Activated CD8-positive, alpha-beta memory T cell treated with anti-CD3 and anti-CD28 coated beads for 48 hours (primary cell): ENCODE measurements at places on chromosomes 16 and 17.

DNA sequence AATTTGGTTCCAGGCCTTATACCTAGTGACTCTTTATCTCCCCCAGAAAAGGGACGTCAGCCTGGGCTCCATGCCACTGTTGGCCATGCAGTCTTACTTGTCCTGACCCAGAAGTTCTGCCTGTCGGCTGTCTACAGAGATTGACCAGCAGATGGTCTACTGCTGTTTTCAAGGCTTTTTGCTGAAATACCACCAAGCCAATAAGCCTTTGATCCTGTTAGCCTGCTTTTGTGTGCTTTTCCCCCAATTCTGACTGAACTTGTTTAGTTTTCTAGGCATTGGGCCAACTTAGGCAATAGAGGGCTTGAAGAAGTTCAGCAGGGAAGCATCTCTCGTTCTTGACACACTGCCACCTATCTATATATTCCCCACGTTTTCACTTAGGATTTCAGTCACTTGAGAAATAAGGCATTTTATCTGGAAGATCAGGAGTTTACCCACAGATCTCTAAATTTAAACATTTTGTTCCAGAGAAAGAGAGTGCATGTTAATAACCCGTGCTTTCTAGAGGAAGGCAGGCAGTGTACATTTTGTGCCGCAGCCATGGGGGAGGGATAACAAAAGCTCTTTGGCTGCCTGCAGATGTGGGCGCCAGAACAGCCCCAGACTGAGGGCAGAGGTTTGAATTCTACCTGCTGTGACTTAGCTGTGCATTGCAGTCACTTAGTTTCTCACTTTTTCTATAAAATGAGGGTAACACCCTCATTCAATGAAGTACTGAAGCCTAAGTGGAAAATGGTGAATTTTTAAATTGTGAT lies 12.3 kb upstream of the CARMIL2 start:
- no peak for DNase-seq

- no peak for DNase-seq
These were observed at the start of gene TMEM98 for GRCh38 chr17:32927724-32928585. TMEM98 (plus strand) TSS chr17:32928153; CDS start chr17:32931529, 3,376 bp downstream.

DNA sequence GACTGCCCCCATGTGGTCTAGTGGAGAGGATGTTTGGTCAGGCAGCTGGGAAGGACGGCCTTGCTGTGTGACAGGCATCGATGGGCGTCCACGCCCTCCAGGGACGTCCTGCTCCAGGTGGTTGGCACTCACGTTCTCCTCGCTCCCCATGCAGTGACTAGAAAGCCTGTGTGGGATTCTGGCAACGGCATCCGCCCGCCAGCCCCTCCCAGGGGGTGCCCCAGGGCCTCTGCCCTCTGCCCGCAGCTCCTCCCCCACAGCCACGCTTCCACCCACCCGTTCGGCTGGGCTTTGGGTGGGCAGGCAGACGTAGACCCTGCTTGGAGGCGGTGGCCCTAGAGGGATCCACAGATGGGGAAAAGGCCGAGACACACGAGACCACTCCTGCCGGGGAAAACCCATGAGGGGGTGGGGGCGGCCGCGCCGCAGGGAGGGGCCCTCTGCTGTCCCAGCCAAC lies 4.7 kb upstream of the IL17C start:
- DNase-seq = no peak

- no peak for DNase-seq
These were observed 40.1 kb upstream of the CES5A start for GRCh38 chr16:55915096-55915827.

- no peak for DNase-seq
These were observed 9.8 kb upstream of the SOST start for GRCh38 chr17:43768382-43768781.

DNA sequence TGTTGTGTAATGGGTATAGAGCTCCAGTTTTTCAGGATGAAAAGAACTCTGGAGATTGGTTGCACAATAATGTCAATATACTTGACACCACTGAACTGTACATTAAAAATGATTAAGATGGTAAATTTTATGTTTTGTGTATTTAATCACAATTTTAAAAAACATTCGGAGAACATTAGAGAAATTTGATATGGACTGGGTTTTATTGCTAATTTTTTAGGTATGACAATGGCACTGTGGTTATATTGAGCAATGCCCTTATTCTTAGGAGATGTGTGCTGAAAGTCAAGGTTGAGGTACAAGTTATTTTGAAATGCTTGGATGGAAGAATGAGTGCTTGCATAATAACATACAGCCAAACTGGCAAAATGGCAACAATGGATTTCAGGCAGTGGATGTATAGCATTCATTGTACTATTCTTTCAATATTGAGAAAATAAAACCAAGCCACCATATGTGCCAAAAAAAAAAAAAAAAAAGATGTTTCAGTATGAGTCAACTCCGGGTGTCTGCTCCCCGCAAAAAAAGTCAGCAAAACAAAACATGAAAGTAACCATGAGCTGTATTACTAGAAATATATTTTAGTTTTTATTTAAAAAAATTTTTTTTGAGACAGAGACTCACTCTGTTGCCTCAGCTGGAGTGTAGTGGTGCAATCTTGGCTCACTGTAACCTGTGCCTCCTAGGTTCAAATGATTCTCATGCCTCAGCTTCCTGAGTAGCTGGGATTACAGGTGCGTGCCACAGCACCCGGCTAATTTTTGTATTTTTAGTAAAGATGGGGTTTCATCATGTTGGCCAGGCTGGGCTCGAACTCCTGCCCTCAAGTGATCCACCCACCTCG lies 19.8 kb downstream of the HOXB1 start:
- DNase-seq = no peak

GRCh38 chr17:51598824-51599223 lies 338.5 kb downstream of the UTP18 start:
- no peak for DNase-seq
